ENCODE measurements at places on chromosomes 1 and 21. TPM values are rescaled to one million over a fixed set of nuclear protein-coding genes. Genes with fewer than 3 reads are reported as not detected.

Gene CFAP107
- total RNA-seq = not detected

Gene VSIG8
- total RNA-seq = not detected

Gene SLC9C2
- not detected for total RNA-seq

Gene CFHR1
- total RNA-seq = not detected

All from mesangial cell (primary cell).